ENCODE measurements at places on chromosomes 7 and 10.

DNA sequence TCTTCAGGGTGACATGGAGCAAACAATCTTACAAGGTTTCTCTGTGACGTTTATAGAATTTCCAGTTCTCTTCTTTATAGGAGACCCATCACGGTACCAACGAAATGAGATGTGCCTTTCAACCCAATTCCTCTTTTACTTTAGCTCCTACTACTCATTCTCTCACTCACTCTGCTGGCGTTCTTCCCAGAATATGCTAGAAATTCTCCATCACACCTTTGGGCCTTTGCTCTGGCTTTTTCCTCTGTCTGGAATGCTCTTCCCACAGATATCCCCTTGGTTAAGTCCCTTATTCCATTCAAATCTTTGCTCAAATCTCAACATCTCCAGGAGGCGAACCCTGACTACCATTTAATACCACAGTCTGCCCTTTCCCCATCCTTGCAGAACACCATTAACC, 39.0 kb downstream of the SEMA3C start:
- DNase-seq: no peak

GRCh38 chr7:144641389-144642044, 194.3 kb downstream of the TPK1 start:
- DNase-seq: no peak

- no peak for DNase-seq
Measured at GRCh38 chr10:6176691-6177231, 26.0 kb upstream of the PFKFB3 start.

DNA sequence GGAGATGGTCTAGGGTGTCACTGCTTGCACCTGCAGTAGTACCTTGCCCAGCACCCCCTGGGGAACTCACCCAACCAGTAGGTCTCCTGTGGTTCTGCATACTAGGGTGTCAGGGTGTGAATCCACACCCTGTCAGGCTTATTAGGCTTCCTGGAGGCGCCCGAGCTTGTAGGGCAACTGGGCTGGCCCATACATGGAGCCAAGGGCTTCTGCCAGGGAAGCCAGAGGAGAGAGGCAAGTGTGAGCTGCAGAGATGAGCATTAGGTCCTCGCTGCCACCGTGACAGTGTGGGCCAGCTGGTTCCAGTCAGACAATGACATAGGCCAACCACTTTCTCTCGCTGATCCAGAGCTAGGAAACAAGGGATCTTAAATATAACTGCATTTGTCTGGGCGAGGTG, 11.2 kb downstream of the MXI1 start:
- DNase-seq: no peak

DNA sequence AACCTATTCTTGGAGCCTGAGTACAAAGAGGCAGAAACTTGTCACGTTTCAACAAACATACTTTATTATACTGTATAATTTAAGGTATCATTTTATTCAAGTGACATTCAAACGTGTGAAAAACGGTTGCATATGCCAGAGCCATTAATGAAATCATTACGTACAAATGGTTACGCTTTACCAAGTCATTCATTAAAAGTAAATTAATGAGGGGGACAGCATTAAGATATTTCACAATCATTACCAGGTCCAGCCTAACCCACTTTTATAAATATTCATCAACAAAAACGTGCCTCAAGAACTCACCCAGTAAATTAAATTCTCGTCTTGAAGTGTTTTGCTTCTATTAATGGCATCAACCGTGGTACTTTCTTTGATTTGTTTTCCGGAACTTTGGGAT, 253.0 kb downstream of the RPS24 start:
- no peak for DNase-seq

DNA sequence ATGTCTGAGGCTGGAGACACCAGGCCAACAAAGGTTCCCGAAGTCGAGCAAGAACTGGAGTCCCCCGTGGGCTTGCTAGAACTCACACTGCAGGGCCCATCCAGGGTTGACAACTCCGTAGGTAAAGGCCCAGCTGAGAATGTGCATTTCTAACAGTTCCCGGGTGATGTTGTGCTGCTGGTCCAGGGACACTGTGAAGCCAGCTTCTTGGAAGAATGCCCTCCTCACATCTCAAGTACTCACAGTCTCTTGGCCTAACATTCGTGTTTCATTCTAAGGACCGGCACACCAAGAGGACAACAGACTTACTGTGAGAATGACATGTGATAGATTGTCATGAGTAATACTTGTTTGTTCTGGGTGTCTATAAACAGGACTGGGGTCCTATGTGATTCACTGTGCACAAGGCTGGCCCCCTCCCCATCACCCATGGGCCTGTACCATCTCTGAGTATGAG, 682.3 kb upstream of the IGFBP3 start:
- no peak for DNase-seq

DNA sequence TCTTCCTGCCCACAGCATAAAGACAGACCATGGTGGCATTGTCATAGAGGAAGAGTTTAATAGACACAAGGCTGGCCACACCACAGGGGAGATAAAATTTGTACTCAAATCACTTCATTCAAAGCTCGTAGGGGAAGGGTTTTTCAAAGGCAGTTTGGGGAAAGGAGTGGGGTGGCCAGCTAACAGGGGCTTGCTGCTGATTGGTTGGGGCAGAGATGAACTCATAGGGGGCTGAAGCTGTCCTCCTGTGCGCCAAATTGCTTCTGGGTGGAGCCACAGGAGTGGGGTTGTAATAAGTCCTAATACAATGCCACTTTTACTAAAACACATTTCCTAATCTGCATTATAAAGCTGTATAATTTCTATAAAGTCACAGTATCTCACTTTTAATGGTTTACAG, 22.5 kb downstream of the PDZD8 start:
- DNase-seq: no peak

- DNase-seq: no peak
Measured at GRCh38 chr7:516216-516605, 3.4 kb downstream of the PDGFA start.

DNA sequence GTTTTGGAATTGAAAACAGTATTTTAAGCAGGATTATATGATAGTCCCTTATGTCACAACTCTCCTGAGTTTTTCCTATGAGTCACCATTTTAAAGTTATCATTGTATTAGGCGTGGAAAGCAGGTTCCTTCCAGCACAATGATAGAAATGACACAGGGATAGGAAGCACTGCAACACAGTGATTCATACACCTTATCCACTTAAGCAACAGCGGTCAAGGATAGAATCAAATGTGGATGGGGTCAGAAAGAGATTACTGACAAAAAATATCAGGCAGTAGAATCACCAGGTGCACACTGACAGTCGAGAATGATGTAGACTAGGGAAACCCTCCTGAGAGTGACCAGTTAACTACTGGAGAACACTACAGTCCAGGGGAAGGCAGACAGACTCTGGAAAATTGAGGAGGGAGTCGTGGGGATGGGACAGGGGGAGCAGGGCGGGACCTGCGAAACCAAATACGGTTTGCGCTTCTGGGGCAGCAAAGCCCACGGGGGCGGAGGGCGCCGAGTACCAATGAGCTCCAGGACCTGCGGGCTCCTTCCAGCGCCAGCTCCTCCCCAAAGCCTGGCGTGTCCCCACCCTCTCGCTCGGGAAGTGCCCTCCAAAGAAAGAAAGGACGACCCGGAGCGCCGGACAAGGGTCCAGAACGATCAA, 479 bp downstream of the PNPLA8 start:
- DNase-seq: no peak

DNA sequence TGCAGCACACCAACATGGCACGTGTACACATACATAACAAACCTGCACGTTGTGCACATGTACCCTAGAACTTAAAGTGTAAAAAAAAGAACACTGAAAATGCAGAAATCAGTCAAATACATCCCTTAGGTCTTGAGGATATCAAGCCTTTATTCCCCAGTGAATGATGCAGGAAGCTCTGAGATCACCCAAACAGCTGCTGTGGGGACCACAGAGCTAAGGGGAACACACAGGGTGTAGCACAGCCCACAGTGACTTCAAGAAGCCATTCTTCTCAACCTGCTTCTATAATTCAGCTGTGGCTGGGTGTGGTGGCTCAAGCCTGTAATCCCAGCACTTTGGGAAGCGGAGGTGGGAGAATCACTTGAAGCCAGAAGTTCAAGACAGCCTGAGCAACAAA, 314.9 kb downstream of the CALN1 start:
- no peak for DNase-seq

GRCh38 chr7:118304100-118304499, 79.6 kb downstream of the ANKRD7 start:
- no peak for DNase-seq

GRCh38 chr10:71748671-71749191, 24.6 kb downstream of the VSIR start:
- DNase-seq: peak; percentile 84

DNA sequence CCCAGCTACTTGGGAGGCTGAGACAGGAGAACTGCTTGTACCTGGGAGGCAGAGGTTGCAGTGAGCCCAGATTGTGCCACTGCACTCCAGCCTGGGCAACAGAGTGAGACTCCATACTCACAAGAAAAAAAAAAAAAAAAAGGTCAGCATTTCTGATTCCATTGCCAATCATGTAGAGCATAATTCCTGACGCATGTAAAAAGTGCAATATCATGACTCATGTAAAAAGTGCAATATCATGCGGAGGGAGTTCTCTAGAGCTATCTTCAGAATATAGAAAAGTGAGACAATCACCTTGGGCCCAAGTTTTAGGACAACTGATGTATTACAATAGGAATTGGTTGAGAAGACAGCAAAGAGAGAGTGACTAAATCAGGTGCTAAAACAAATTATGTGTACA, 85.8 kb downstream of the SEMA3A start:
- no peak for DNase-seq

GRCh38 chr7:74006032-74006431, 21.9 kb upstream of the ELN start:
- DNase-seq: no peak

GRCh38 chr7:78601728-78602127, 803.2 kb downstream of the PHTF2 start:
- DNase-seq: no peak

GRCh38 chr10:117736655-117737054, 194.1 kb downstream of the EMX2 start:
- DNase-seq: no peak

- no peak for DNase-seq
Measured at GRCh38 chr7:148095066-148095465, 495.5 kb upstream of the C7orf33 start.

- DNase-seq: no peak
Measured at GRCh38 chr10:109030581-109031210, 892.6 kb downstream of the XPNPEP1 start.

DNA sequence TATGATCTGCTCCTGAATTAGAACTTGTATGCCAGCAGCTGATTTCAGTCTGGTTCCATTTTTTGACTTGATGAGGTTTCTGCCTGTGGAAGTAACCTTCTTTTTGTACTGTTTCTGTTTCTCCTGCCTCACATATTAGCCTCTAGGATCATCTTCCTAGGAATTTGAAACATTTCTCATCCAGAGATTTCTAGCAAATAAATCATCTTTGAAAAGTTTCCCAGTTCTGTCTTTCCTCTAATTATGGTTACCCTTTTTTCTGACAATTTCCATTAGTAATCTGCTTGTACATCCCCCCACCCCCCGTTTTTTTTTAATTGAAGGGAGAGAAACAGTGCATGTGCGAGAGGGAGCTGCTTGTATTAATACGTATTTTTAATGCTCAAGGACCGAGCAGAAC, 92.2 kb downstream of the NRF1 start:
- DNase-seq: no peak

DNA sequence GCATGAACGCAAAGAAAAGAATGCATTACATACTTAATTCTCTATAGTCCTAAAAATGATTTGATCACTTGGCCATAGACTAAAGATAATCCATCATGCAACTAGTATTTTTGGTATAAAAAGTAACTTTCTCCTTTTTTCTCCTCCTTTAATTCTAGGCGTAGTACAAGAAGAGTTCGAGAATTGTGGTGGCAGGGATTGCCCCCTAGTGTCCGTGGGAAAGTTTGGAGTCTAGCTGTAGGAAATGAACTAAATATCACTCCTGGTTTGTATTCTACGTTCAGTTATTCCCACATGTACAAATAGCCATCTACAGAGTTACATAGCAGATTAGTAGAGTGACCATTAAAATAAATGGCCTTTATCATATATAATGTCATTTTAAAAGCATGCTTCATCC, 45.5 kb upstream of the HELLS start:
- no peak for DNase-seq

GRCh38 chr10:111109501-111110242, 32.8 kb downstream of the ADRA2A start:
- DNase-seq: no peak

DNA sequence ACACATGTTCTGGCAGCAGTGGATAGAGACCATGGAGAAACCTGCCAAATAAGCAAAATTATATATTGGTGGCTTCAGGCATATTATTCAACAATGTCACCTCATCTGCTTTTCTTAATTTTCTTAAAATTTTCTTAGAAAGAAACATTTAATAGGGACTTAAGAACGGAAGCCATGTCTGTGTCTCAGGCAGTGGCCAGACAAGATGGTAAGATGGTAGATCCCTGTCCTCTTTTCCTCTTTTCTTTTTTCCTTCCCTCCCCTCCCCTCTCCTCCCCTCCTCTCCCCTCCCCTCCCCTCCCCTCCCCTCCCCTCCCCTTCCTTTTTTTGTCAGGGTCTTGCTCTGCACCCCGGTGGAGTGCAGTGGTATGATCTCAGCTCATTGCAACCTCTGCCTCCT, 24.2 kb upstream of the ICA1 start:
- no peak for DNase-seq

- DNase-seq: peak; percentile 78
Measured at GRCh38 chr10:72083790-72084459, 4.4 kb downstream of the SPOCK2 start.

DNA sequence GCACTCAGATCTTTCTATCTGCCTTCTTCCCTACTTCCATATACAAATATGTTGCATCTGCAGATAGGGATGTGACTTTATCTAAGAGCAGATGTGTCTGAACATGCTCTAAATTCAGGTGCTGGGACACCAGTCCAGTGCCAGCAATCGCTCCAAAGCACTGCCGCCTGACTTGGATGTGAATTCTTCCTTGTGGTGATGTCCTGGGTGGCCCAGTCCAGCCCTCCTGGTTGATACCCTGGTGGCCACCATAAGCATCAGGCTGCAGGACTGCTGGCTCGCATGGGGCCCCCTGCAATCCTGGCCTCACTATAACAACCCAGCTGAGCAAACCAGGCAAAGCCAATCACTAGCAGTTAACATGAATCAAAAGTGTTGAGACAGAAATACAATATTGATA, 149.2 kb upstream of the PDE1C start:
- DNase-seq: no peak

GRCh38 chr7:42550706-42551470, 313.9 kb upstream of the GLI3 start:
- DNase-seq: no peak

- DNase-seq: no peak
Measured at GRCh38 chr10:27464993-27465392, 39.1 kb upstream of the RAB18 start.

GRCh38 chr7:123797673-123798531, 47.1 kb upstream of the HYAL4 start:
- DNase-seq: no peak

DNA sequence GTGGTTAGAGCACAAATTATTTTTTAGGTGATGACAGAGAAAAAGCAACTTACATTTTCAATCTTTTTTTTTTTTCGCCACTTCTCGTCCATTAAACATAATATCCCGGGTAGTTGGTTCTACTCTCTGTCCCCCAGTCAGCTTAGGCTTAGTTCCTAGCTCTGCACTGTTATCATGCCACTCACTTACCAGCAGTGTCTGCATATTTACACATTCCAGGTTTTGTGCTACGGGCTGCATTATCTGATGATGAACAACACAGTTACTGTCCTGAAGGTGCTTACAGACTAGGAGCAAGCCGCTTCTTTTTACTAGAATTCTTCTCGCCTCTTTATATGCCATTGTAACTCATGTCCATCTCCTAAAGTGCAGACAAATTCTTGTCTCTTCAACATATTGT, 121.8 kb upstream of the NPVF start:
- DNase-seq: no peak

GRCh38 chr10:1399431-1400100, 337.8 kb downstream of the ADARB2 start:
- DNase-seq: no peak

Data from activated CD4-positive, alpha-beta T cell treated with anti-CD3 and anti-CD28 coated beads for 48 hours (primary cell).